ENCODE measurements at places on chromosomes 1 and 21. TPM values are rescaled to one million over a fixed set of nuclear protein-coding genes. Genes with fewer than 3 reads are reported as not detected.

The OLIG2 gene
- total RNA-seq, result not detected

The MAP10 gene
- 1.5 TPM for total RNA-seq

The SV2A gene
- 25.0 TPM for total RNA-seq

The GBP5 gene
- not detected for total RNA-seq

The SLAMF9 gene
- total RNA-seq, result not detected

The ATG4C gene
- 25.3 TPM for total RNA-seq

The GNAI3 gene
- 17.6 TPM for total RNA-seq

The SYDE2 gene
- 5.2 TPM for total RNA-seq

The DTL gene
- total RNA-seq, result 47.7 TPM

The RGS16 gene
- 2.3 TPM for total RNA-seq

The KCNN3 gene
- total RNA-seq, result 0.09 TPM

The CD53 gene
- not detected for total RNA-seq

The ILDR2 gene
- total RNA-seq, result 0.25 TPM

The C8A gene
- not detected for total RNA-seq

The MRPS14 gene
- 20.9 TPM for total RNA-seq

The TRIM46 gene
- 5.2 TPM for total RNA-seq

The ATP5IF1 gene
- 171 TPM for total RNA-seq

The SHISAL2A gene
- total RNA-seq, result not detected

The CRB1 gene
- 0.09 TPM for total RNA-seq

The FCMR gene
- not detected for total RNA-seq

The MOV10 gene
- 31.5 TPM for total RNA-seq

The RHCE gene
- 0.27 TPM for total RNA-seq

The SMIM12 gene
- total RNA-seq, result 24.9 TPM

The RHBG gene
- not detected for total RNA-seq

The CLCN6 gene
- 12.6 TPM for total RNA-seq

The CR1L gene
- total RNA-seq, result not detected

The GJA8 gene
- total RNA-seq, result not detected

The PAPPA2 gene
- total RNA-seq, result 15.9 TPM

The MSH4 gene
- total RNA-seq, result 0.16 TPM

The CYP2J2 gene
- 0.09 TPM for total RNA-seq

The HMCN1 gene
- total RNA-seq, result 106 TPM

The BTBD19 gene
- 5.4 TPM for total RNA-seq

The ZYG11A gene
- total RNA-seq, result 0.72 TPM

The TSPAN1 gene
- total RNA-seq, result 0.81 TPM

The PROX1 gene
- not detected for total RNA-seq

The LCA5L gene
- 0.65 TPM for total RNA-seq

The RPTN gene
- total RNA-seq, result not detected

The GNAT2 gene
- total RNA-seq, result 0.18 TPM

The CLEC20A gene
- total RNA-seq, result not detected

The ZNF436 gene
- total RNA-seq, result 115 TPM

The TPTE gene
- total RNA-seq, result not detected

The SLC39A1 gene
- total RNA-seq, result 85.9 TPM

The FOXE3 gene
- not detected for total RNA-seq

All from fibroblast of the aortic adventitia (primary cell).